Mammary microvascular endothelial cell (primary cell): ENCODE measurements at places on chromosomes 2 and 18. TPM values are rescaled to one million over a fixed set of nuclear protein-coding genes. Genes with fewer than 3 reads are reported as not detected.

AMER3 gene
- total RNA-seq = not detected in 2 replicates

IL36B gene
- not detected in 2 replicates for total RNA-seq

KLHL41 gene
- not detected in 2 replicates for total RNA-seq

CYRIA gene
- total RNA-seq = 7.5 and 10.2 TPM in 2 replicates

UPP2 gene
- total RNA-seq = not detected in 2 replicates

SMAD7 gene
- 9.0 and 10.4 TPM in 2 replicates for total RNA-seq

RESP18 gene
- not detected in 2 replicates for total RNA-seq

PLA2R1 gene
- total RNA-seq = 4.9 and 6.4 TPM in 2 replicates

MLPH gene
- total RNA-seq = not detected in 2 replicates

SLC4A5 gene
- total RNA-seq = 0.05 and 0.07 TPM in 2 replicates

ABCG5 gene
- total RNA-seq = not detected in 2 replicates

PTPRM gene
- total RNA-seq = 30.7 and 36.9 TPM in 2 replicates

TRIB2 gene
- 25.7 and 26.7 TPM in 2 replicates for total RNA-seq

POU3F3 gene
- not detected in 2 replicates for total RNA-seq

ASIC4 gene
- total RNA-seq = not detected in 2 replicates

TMEM182 gene
- total RNA-seq = 0.20 TPM in 1 of 2 replicates, not detected in the other

CERS6 gene
- 6.5 and 6.8 TPM in 2 replicates for total RNA-seq

ACOXL gene
- not detected in 2 replicates for total RNA-seq

MOGAT1 gene
- not detected in 2 replicates for total RNA-seq

LIMS3 gene
- 0.69 and 2.6 TPM in 2 replicates for total RNA-seq

GAL3ST2 gene
- total RNA-seq = not detected in 2 replicates

CYS1 gene
- 1.3 TPM in 1 of 2 replicates, not detected in the other for total RNA-seq

KCNK3 gene
- not detected in 2 replicates for total RNA-seq

PLB1 gene
- 0.20 and 0.33 TPM in 2 replicates for total RNA-seq

LYPD6 gene
- total RNA-seq = 2.6 and 3.9 TPM in 2 replicates

REG1B gene
- not detected in 2 replicates for total RNA-seq

PROKR1 gene
- not detected in 2 replicates for total RNA-seq

HAAO gene
- not detected in 2 replicates for total RNA-seq

OSBPL1A gene
- total RNA-seq = 16.6 and 19.3 TPM in 2 replicates

EVX2 gene
- not detected in 2 replicates for total RNA-seq

REG3A gene
- total RNA-seq = not detected in 2 replicates

FHL2 gene
- total RNA-seq = 97.3 and 97.8 TPM in 2 replicates

ACVR1C gene
- not detected in 2 replicates for total RNA-seq

LRP2 gene
- total RNA-seq = not detected in 2 replicates

VSNL1 gene
- not detected in 2 replicates for total RNA-seq

GLI2 gene
- 0.07 and 0.39 TPM in 2 replicates for total RNA-seq

CCDC85A gene
- 10.7 and 12.7 TPM in 2 replicates for total RNA-seq

CABLES1 gene
- total RNA-seq = 11.9 and 18.5 TPM in 2 replicates

DNAJC5G gene
- total RNA-seq = not detected in 2 replicates

RAB6C gene
- not detected in 2 replicates for total RNA-seq

ATP6V1C2 gene
- 0.13 TPM in 1 of 2 replicates, not detected in the other for total RNA-seq

CYP26B1 gene
- 18.0 and 19.7 TPM in 2 replicates for total RNA-seq

SPP2 gene
- total RNA-seq = not detected in 2 replicates

GAREM2 gene
- 0.20 and 0.25 TPM in 2 replicates for total RNA-seq

HES6 gene
- 3.3 and 4.5 TPM in 2 replicates for total RNA-seq

LRATD1 gene
- total RNA-seq = 2.3 and 3.8 TPM in 2 replicates

GREB1 gene
- 0.13 and 0.34 TPM in 2 replicates for total RNA-seq

GKN2 gene
- 0.20 TPM in 1 of 2 replicates, not detected in the other for total RNA-seq

CD8B2 gene
- total RNA-seq = not detected in 2 replicates

MC4R gene
- not detected in 2 replicates for total RNA-seq

PRADC1 gene
- 35.4 and 45.8 TPM in 2 replicates for total RNA-seq

KCNIP3 gene
- total RNA-seq = 0.15 TPM in 1 of 2 replicates, not detected in the other

STK16 gene
- total RNA-seq = 9.6 and 11.7 TPM in 2 replicates

MARCO gene
- total RNA-seq = not detected in 2 replicates

CHRNG gene
- not detected in 2 replicates for total RNA-seq
